ENCODE measurements at places on chromosomes 2 and 18. TPM values are rescaled to one million over a fixed set of nuclear protein-coding genes. Genes with fewer than 3 reads are reported as not detected.

The PHLPP1 gene
- 5.1 TPM for polyA plus RNA-seq

The XDH gene
- polyA plus RNA-seq, result 0.36 TPM

The DUSP19 gene
- 7.7 TPM for polyA plus RNA-seq

The C2orf80 gene
- 71.5 TPM for polyA plus RNA-seq

The TMEFF2 gene
- 29.1 TPM for polyA plus RNA-seq

The ALPG gene
- not detected for polyA plus RNA-seq

The FEZ2 gene
- polyA plus RNA-seq, result 36.8 TPM

The PLCL1 gene
- 6.8 TPM for polyA plus RNA-seq

The ZNF521 gene
- polyA plus RNA-seq, result 101 TPM

The CHRND gene
- polyA plus RNA-seq, result not detected

The SATB2 gene
- polyA plus RNA-seq, result not detected

The HTR2B gene
- not detected for polyA plus RNA-seq

The MAP4K4 gene
- 125 TPM for polyA plus RNA-seq

The NEU4 gene
- not detected for polyA plus RNA-seq

The SERPINB12 gene
- not detected for polyA plus RNA-seq

The VWA3B gene
- polyA plus RNA-seq, result not detected

The FAM110C gene
- polyA plus RNA-seq, result 0.10 TPM

The LONRF2 gene
- polyA plus RNA-seq, result 20.9 TPM

The ERMN gene
- not detected for polyA plus RNA-seq

The CCDC102B gene
- 8.7 TPM for polyA plus RNA-seq

The XIRP2 gene
- polyA plus RNA-seq, result not detected

The ANKAR gene
- polyA plus RNA-seq, result 7.4 TPM

The TCF23 gene
- polyA plus RNA-seq, result not detected

The STON1 gene
- 2.2 TPM for polyA plus RNA-seq

The UGT1A4 gene
- polyA plus RNA-seq, result not detected

The EVX2 gene
- polyA plus RNA-seq, result not detected

The PIEZO2 gene
- polyA plus RNA-seq, result 0.12 TPM

The DIPK1C gene
- polyA plus RNA-seq, result not detected

The ADCYAP1 gene
- polyA plus RNA-seq, result 1.2 TPM

The LYG2 gene
- polyA plus RNA-seq, result not detected
